GM20000 (cell line): ENCODE measurements at places on chromosomes 3 and 15.

DNA sequence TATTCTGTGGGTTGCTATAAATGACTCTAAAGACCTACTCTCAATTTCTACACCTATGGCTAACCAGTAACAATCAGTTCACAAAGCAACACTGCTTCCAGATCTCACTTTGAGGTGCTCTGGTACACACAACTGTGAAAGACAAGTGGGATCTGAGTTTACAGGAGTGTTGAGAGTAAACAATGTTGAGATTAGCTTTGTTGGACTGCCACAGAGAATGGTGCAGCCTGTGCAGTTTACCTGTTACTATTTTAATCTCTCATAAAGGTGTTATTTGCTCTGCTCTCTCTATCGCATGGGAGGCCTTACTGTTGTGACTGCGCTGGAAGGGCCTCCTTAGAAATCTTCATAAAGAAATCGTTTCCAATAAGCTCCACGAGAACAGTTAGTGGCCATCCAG, 112.0 kb downstream of the SOX2 start:
- no peak for DNase-seq

- no peak for DNase-seq
Observed at GRCh38 chr3:87127281-87127680, 99.8 kb upstream of the CHMP2B start.

- DNase-seq = no peak
Observed at GRCh38 chr15:82764740-82765139, 41.1 kb downstream of the FSD2 start.

GRCh38 chr3:174216946-174217718, 642.0 kb upstream of the NAALADL2 start:
- no peak for DNase-seq

- DNase-seq = no peak
Observed at GRCh38 chr3:54538346-54538745, 389.5 kb downstream of the LRTM1 start.

GRCh38 chr3:149339931-149340309, 6.5 kb upstream of the TM4SF18 start:
- no peak for DNase-seq

GRCh38 chr3:149538371-149538770, 63.9 kb downstream of the TM4SF4 start:
- DNase-seq = no peak

DNA sequence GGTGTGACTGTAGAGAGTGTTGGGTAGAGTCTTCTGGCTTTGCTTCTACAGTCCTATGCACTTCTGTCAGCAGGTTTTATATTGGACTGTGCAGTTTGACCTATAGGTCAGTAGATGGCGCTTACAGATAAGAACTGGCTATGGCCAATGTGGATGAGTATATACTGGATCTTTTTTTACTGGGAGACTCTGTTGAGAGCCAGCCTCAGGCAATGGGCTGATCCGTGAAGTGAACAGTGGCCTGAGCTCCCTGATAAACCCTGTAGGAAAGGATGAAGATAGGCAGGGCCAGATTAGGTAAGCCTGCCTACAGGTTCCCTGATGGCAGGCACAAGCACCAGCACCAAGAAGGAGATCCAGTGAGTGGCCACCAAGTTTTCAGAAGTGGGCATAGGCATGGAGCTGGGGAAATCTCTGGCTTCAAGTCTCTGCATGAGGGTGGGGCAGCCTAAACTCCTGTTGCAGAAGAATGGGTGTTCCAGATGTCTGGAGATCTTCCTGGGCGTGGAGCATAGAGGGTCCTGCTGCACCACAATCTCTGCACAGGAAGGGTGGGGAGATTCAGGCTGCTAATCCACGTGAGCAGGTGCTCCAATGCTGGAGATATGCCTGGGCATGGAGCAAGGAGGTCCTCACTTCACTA, 326.0 kb upstream of the SGO1 start:
- peak; percentile 17 for DNase-seq

DNA sequence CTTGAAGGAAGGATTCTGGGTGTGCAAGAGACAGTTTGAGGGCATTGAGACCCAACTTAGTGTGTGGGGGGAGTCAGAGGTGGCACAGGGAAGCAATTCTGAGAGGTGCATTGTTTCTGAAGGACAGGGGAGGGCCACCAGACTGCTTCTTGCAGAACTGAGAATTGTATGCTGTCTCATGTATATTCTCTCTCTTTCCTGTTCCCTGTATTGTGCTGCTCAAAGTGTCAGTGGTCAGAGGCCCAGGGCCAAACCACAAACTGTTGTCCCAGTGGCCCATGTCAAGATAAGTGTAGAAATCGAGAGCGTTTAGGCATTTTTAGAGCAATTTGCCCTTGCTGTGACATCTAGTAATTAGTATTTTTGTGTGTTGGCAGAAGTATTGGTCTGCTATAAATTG, 567.1 kb downstream of the EDEM1 start:
- DNase-seq = peak; percentile 21

GRCh38 chr3:46113608-46114007, 86.3 kb upstream of the XCR1 start:
- no peak for DNase-seq

DNA sequence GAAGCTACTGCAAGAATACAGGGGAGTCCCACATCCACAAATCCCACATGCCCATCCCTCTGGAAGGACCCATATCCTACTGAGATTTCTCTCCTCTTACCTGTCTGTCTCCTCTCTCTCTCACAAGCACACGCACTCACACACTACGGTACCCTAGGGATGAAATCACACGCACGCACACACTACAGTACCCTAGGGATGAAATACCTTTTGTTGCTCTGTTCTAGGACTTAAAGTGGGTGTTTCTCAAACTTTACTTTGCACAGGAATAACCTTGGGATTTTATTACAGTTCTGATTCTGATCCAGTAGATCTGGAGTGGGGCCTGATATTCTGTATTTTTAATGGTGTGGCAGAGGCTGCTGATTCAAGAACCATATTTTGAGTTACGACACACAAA, 622.2 kb upstream of the ZNF385D start:
- DNase-seq = no peak

GRCh38 chr3:28022916-28023315, 218.5 kb upstream of the CMC1 start:
- no peak for DNase-seq

DNA sequence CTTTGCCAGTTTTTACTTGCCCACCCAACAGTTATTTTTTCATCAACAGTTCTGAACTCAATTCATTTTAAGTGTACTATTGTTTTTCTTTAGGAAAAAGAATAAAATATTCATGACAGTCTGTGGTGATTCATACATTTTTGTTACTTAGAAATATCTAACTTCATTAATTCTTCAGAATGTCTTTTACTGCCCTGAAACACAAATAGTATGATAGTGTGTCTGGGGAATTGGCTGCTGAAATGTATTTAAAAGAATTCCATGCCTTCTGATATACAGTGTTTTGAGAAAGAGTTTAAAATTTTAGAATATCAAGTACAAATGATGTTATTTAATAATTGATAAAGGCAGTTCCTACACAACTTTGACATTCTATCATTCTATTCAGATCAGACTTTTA, 854.1 kb downstream of the NAALADL2 start:
- DNase-seq = no peak

GRCh38 chr3:120203016-120203415, 82.0 kb downstream of the GPR156 start:
- no peak for DNase-seq

- no peak for DNase-seq
Observed at GRCh38 chr3:87354398-87354797, 78.0 kb upstream of the POU1F1 start.

DNA sequence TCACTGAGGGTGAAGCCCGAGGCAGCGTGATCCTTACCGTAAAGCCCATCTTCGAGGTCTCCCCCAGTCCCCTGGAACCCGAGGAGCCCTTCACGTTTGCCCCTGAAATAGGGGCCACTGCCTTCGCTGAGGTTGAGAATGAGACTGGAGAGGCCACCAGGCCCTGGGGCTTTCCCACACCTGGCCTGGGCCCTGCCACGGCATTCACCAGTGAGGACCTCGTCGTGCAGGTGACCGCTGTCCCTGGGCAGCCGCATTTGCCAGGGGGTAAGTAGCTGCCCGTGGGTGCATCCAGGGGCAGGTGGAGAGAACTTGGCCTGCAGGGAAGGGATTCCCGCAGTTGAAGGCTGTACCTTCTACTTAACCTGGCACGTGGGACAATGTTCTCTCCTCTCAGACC, 42.4 kb downstream of the ACAN start:
- DNase-seq = no peak

- no peak for DNase-seq
Observed at GRCh38 chr3:52019352-52020080, 23.8 kb upstream of the RPL29 start.

- DNase-seq = no peak
Observed at GRCh38 chr3:179076243-179077027, 4.8 kb upstream of the ZMAT3 start.

- no peak for DNase-seq
Observed at GRCh38 chr3:115580566-115580965, 42.7 kb upstream of the GAP43 start.
